Colonic mucosa (tissue), 4 donors: ENCODE measurements at places on chromosomes 13 and 19. TPM values are rescaled to one million over a fixed set of nuclear protein-coding genes. Genes with fewer than 3 reads are reported as not detected.
A peak's percentile ranks its signal among the peaks of the same experiment; 100 is the strongest.

FCAR gene
- total RNA-seq: not detected

ZNF506 gene
- total RNA-seq: 15.3 TPM

DCLK1 gene
- 5.0 TPM for total RNA-seq

TJP3 gene
- 296 TPM for total RNA-seq

DGKH gene
- 15.5 TPM for total RNA-seq

RNF17 gene
- total RNA-seq: not detected

ZNF30 gene
- 2.1 TPM for total RNA-seq

- peak; percentile 37 for DNase-seq
These were observed 809 bp downstream of the MYO1F start for GRCh38 chr19:8576273-8576993.

- DNase-seq: no peak
These were observed 105.2 kb upstream of the SPACA7 start for GRCh38 chr13:112270951-112271350.

GRCh38 chr13:83423861-83424260 lies 458.4 kb downstream of the SLITRK1 start:
- DNase-seq: no peak

DNA sequence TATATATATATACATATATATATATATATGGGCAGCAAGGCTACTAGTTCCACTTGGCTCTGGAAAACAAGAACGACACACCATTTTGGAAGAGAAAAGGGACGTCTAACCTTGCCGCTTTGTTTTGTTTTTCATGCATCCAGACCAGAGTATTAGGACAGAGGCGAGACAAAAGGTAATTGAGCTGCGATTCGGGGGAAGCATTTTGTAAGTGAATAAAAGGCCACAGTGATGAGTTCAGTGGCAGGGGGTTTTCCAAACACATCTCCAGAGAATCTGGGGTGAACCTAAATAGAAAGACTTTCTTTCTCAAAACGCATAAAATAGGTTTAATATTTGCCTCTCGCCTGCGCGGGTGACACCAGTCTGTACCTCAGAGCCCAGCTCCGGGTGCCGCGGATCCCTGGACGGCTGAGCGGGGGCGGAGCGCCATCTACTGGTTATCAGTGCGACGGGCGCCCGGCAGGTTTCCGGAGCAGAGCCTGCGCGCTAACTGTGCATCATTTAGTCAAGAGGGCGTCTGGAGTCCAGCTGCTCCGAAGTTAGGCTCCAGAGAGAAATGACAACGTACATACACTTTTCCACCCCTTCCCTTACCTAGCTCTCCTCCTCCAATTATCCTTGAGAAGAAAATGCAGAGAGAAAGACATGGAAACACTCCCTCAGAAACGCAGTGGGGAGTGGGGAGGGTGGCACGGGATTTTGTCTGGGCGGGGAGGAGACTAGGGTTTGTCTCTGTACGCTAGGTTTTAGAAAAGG lies 262.3 kb downstream of the TBC1D4 start:
- peak; percentile 84 for DNase-seq

- DNase-seq: peak; percentile 59
These were observed 50.2 kb upstream of the GTF3A start for GRCh38 chr13:27374126-27374613.

GRCh38 chr19:34989298-34989697 lies 10.8 kb upstream of the GRAMD1A start:
- no peak for DNase-seq

GRCh38 chr19:3908266-3909054 lies 24.4 kb upstream of the NMRK2 start:
- no peak for DNase-seq

GRCh38 chr13:24040835-24041234 lies 119.7 kb upstream of the SPATA13 start:
- DNase-seq: no peak

DNA sequence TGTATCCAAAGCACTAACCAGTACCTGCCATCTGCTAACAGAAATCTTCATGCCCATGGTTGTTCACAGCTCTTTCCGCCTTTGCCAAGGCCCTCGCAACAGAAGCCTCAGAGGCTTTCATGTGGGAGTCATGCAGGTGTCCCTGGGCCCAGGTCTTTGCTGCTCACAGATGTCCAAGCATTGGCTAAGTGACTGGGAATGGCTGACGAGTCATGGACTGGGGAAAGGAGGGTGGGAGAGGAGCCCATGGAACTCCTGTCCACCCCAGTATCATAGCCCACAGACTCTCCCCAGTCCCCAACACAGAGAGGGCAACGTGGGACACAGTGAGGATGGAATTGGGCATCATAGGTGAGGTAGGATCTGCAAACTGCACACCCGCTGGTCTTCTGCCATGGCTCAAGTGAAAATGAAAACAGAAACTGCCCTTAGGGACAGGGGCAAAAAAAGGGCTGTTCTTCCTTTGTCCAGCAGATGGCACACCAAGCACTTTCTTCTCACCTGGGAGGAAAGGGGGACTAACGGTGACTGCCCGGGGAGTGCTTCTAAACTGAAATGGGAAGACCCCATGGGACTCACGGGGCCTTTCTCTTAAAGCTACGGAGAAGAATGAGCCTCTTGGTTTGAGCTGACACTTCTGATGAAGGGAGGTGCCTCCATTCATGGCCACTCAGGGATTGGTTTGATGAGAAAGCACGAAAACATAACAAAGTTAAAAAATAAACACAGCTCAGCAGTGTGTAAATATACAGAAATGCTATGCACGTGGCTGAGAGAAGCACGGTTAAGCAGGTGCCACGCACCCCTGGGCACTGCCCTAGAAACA lies 11.1 kb upstream of the DHRS12 start:
- peak; percentile 79 for DNase-seq

- DNase-seq: no peak
These were observed 33.5 kb upstream of the TM9SF2 start for GRCh38 chr13:99467764-99468163.

DNA sequence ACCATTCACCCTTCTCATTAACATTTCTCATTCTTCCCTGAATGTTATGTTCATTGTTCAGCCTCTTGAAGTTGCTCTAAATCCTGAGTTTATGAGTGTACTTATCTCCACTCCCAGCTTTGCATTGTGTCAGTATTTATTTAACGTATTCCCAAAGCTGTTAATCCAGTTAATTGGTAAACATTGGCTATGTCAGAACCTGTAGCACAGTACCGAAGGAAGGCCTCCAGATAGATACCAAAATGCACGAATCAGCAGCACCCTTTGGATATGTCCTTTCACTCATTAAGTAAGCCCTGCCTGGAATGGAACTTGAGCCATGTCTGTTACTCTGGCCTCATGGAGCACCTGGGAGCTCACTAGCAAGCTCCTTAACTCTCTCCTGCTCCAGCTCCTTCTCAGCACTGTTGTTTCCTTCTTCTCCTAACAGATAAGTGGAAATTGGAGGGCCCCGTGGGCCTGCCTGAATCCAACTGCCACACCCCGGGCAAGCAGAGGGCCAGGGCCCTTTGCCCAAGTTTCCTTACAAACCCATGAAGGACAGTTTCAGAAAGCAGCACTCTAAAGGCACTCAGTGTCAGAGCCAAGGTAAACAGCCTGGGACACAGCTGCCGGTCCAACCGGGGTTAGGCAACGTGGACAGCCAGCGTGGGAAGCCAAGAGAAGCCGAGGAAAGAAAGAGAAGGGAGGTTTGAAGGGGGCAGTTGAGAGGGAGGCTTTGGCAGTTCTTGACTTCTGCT lies 155.0 kb upstream of the SERP2 start:
- peak; percentile 60 for DNase-seq

GRCh38 chr19:45205810-45206209 lies 27.2 kb downstream of the BLOC1S3 start:
- DNase-seq: no peak

- DNase-seq: peak; percentile 64
These were observed 3.5 kb upstream of the CIRBP start for GRCh38 chr19:1265615-1266128.

DNA sequence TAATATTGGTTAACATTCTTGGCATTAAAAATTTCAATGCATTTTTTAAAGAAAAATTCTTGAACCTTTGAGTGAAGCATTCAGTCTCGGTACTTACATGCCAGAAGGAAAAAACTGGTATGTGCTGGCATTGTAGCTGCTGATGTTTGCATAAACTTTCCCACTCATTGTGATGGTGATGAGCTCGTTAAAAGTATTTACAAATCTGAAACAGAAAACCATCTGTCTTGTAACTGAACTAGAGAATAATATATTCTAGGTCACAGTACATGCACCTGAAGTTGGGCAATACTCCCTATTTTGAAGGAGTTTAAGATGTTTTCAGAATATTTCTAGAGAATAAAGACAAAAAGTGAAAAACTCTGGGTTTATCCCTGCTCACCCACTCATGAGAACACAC lies 64.1 kb downstream of the SLC15A1 start:
- no peak for DNase-seq

DNA sequence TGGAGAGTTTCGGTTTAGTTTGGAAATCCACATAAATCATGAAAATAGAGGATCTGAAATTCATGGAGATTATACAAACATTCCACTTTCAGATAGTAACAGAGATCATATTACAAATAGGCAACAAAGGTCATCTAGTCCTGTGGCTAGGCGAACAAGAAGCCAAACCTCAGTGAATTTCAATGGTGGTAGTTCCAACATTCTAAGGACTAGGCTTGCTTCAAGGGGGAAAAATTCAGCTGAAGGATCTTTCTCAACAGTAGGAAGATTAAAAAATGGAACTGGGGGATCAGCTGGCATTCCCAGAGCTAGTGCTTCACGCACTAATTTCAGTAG lies 47.0 kb downstream of the FOXO1 start:
- no peak for DNase-seq

DNA sequence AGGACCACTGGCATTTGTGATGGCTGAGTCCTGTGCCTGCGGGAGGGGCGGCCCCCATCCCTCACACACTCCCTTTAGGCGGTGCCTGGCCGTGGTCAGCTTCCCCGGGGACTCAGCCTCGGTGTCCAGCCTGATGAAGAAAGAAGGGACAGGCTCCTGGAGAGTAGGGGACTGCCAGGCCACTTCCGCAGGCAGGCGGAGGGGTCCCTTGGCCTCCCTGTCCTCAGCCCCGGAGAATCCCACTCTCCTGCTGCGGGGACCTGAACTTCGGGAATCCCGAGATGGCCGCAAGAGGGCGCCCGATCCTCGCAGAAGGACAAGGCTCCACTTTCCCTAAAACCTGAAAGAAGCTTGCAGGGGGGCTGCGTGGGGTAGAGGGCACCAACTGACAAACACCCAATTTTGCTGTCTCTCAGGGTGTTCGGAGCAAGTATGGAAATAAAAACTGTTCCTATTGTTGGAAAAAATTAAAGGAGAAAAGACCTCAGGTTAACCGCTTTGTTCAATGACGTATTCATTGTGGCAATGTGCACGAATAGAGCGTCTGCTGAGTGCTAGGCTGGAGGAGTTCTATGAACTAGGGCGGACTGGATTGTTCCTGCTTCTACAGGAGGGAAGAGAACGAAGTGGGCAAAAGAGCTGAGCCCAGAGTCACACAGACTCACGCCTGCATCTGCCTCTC lies 297.3 kb downstream of the ZNF536 start:
- DNase-seq: peak; percentile 49

DNA sequence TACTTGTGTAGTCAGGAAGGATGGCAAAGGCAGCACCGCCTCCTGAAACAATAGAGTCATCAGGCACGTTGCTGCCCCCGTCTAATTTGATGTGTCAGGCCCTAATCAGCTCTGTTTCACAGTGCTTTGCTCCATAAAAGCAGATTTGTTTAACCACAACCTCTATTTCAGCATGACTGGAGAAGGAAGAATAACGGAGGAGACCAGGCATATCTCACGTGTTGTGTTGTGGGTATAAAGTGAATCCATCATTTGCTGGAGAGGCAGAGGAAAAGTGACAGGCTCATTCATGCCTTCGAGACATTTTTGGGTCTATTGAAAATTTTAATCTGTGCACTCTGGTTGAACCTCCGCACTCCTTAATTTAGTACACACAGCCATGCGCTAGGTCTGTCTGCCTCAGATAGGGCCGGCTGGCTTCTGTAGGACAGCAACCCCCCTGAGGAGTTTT lies 940.4 kb upstream of the SLC10A2 start:
- DNase-seq: no peak

DNA sequence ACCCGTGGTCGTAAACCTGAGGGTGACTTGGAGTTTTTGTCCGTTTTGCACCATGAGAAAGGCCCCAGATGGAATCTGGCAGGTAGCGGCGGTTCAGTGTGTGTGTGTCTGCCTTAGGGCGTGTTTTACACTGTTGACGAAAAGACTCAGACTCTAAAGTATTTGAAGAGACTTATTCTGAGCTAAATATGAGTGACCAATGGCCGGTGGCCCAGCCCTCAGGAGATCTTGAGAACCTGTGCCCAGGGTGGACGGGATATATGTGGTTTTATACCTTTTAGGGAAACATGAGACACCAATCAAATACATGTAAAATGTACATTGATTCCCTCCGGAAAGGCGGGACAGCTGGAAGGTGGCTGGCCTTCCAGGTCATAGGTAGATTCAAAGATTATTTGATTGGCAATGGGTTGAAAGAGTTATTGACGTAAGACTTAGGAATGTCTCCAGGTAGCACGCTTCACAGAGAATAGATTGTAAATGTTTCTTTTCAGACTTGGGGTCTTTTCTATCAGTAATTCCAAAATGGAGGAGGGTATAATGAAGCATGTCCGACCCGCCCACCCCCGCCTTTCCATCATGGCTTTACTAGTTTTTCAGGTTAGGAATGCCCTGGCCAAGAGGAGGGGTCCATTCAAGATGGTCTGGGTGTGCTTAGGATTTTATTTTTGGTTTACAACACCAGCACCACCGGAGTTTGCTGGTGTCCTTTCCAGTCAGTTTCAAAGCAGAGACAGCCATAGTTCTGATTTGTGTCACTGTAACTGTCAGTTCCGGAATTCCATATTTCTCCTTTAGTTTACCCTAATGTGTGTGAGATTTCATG lies 1.0 kb upstream of the ZNF529 start:
- DNase-seq: no peak

DNA sequence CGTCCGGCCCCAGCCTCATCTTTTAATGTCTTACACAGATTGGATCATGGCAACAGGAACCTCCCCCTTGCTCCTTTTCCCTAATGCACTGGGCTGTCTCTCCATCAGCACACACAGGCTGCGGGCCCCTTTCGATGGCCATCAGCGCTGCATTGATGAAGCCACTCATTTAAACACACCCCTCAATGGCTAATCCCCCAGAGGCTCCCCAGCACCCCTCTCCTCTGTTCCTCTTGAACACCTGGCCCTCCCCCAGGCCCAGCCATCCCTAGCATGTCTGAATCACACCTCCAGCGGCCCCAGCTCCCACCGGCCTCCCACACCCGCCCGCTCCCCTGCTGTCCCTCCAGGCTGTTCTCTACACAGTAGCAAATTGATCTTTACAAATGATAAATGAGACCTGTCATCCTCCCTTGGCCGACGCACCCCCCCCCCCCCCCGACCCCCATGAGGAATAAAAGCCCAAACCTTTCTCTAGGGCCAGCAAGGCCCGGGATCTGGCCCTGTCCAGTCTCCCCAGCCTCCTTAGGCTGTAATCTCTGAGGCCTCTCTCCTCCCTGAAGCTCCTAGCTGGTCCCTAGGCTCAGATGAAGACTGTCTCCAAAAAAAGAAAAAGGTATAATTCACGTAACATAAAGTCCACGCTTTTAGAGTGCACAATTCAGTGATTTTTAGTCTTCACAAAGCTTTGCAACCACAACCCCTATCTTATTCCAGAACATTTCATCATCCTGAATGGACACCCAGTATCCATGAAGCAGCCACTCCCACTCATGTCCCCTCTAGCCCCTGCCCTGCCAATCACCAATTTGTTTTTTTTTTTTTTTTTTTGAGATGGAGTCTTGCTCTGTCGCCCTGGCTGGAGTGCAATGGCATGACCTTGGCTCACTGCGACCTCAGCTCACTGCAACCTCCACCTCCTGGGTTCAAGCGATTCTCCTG lies 7.4 kb downstream of the RPL28 start:
- DNase-seq: no peak

- no peak for DNase-seq
These were observed 4.5 kb upstream of the ELAVL3 start for GRCh38 chr19:11485245-11485837.
